ENCODE measurements at places on chromosomes 11 and 22.

DNA sequence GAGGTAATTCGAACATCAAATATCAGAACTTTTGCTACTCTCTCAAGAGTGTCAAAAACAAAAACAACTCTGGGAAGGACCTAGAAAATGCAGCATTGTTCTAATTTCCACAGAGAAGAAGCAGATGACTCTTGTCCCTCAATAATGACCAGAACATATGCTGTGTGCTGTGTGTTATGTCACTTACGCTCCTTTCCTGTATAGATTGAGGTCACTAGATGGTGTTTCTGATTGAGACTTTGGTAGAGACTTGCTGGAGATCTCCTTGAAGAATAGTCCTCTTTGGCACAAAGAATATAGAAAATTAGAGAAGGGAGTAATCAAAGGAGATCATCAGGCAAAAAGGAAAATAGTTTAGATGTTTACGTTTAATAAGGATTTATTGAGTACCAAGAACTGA, 2.3 kb upstream of the SIK3 start:
- DNase-seq = no peak

GRCh38 chr22:36360871-36361383, 26.8 kb downstream of the MYH9 start:
- DNase-seq = peak; percentile 66

DNA sequence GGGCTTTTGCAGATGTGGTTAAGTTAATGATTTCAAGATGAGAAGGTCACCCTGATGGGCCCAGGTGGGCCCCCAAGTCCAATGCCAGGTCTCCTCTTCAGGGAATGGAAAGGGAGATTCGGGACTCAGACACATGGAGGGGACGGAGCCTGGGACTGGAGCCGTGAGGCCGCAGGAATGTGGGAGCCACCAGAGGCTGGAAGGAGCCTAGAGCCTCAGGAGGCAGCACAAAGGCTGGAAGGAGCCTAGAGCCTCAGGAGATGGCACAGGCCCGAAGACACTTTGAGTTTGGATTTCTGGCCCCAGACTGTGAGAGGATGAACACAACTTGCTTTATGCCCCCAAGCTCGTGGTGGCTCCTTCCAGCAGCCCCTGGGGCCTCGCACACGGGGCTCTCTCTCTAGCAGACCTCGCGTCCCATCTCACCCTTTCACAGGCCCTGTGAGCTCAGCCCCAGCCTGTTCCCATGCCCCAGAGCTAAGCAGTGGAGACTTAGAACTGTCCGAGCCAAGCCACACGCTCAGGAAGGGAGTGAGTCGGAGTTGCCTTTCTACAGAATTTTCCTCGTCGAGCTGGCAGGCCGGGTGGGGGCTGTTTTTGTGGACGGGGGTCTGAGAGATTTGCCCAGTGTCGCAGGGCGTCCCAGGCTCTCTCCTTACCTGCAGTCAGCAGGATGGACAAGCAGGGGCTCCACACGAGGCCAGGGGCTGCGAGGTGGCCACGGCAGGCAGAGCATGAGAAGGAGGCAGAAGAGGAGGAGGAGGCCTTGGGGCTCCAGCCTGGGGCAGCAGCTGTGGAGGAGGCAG, 937.6 kb downstream of the BRD1 start:
- DNase-seq = no peak

DNA sequence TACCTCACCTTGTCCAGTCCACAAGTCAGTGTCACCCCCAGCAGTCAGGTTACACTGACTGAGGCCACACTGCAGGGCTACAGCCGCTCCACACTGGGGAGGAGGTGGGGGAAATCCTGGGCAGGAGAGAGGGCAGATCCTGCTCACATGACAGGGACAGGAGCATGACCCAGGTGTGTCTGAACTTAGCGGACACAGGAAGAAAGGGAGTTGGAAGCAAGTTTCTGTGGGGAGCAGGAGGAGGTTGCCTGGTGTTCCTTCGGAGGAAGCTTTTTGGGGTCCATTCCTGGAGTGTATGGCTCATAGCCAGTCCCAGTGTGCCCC, 5.9 kb downstream of the MMP11 start:
- peak; percentile 44 for DNase-seq

- DNase-seq = no peak
Observed at GRCh38 chr22:46198274-46198673, 47.9 kb downstream of the PPARA start.

DNA sequence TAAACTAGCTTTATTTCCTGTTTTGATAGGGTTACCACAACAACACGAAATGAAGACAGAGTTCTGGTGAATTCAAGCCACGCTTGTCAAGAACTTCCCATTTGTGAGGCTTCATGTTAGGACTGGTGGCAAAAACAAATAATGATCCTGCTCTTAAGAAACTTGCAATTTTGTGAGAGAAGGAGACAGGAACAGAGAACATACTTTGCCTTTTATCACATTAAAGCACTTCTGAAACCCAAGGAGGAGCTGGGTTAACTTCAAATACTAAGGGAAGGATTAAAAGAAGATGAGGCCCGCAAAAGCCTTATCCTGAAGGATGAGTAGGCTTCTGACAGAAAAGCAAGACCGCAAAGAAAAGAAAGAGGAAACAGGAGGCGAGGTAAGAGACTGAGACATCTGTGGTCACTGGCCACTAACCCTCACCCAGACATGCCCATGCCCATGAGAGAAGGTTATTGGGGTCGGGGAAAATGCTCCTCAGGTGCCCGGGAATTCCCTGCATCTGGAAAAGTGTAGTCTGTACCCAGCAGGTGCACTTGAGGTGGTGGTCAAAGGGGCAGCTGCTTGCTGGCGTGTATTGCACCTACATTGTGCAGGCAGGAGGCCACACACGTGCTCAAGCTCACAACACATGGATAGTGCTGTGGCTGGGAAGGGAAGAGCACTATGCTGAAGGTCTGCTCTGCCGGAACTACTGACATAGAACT, 50.5 kb downstream of the MAPK1 start:
- DNase-seq = peak; percentile 36

- no peak for DNase-seq
Observed at GRCh38 chr11:83140691-83141455, 16.1 kb upstream of the PCF11 start.

DNA sequence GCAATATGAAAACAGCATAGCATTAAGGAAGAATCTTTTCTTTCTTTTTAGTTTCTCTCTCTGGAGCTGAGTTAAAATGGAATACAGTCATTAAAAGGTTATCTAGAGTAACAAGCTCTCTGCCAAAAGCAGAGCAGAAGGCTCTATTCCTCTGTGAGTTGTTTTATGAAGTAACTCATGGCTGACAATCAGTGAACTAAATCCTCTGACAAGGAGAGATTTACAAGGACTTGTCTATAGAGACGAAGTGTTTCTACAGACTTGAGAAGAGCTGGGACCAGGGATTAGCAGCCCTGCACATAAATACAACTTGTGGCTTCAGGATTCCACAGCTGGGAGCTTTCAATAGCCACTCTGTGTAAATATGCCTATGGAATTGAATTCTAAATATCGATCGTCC, 192.5 kb upstream of the RAG2 start:
- DNase-seq = no peak

- no peak for DNase-seq
Observed at GRCh38 chr11:71238941-71239340, 13.4 kb downstream of the SHANK2 start.

DNA sequence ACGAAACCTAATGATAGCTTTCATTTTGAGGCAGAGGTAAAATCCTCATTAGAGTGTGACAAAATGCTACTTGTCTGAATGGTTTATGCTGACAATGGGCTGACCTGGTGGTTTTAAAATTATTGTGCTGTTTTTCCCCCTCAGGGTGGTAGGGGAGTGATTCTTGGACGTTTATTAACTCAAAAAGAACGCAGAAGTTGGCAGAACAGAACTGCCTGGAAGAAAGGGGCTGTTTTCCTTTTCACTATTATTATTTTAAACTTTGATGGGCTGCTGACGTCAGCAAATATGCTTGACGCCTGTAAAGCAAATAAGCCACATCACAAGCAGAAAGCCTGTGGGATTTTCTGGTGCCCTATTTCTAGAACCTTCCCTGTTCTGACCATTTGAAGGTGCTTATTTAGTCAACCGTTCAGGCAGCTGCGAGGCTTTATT, 4.0 kb downstream of the RASSF10 start:
- no peak for DNase-seq

- DNase-seq = no peak
Observed at GRCh38 chr11:115153135-115153534, 351.1 kb downstream of the CADM1 start.

GRCh38 chr11:47887910-47888569, 39.9 kb upstream of the NUP160 start:
- no peak for DNase-seq

All from hepatocyte (in vitro differentiated cells).